Activated CD4-positive, alpha-beta T cell treated with anti-CD3 and anti-CD28 coated beads for 36 hours (primary cell): ENCODE measurements at places on chromosomes 1 and 21.

GRCh38 chr1:14375226-14375625, 223.3 kb upstream of the KAZN start:
- DNase-seq = no peak

DNA sequence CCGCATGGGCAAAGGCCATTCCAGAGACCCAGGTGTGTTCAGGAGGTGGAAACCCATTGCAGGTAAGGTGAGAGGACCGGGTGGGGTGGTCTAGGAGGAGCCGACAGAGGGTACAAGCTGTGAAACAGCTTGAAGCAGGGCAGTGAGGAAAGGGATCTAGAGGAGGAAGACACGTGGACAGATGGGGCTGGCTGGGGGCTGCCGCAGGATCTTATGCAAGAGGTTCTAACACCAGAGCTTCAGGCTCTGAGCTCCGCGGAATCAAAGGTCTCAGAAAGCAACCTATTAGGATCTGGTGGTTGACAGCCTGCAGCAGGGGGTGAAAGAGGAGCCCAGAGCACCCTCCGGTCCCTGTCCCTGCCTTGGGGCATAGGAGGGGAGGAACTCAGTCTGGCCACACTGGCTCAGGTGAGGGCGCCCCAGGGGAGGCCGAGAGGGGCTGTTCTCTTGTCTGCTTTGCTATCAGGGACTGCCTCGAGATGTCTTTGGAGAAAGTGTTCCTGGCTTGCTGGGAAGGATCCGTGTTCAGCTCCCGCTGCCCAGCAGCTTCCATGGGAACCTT, 1.9 kb downstream of the TFF1 start:
- no peak for DNase-seq

GRCh38 chr1:151292207-151293030, 10.3 kb downstream of the ZNF687 start:
- DNase-seq = no peak

DNA sequence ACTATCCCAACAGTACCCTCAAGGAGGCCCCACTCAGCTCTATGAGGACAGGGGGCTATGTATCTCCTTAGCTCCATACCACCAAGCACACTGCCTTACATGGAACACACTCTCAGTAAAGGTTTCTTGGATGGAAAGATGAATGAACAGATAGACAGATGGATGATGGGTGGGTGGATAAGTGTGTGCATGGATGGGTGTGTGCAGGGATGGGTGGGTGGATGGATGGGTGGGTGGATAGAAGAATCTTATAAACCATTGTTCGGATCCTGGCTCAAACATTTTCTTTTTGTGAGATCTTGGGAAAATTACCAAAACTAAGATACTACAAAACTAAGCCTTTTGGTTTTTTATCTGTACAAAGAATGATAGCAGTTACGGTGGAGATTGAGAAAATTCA, 111.0 kb upstream of the NFIA start:
- DNase-seq = no peak

DNA sequence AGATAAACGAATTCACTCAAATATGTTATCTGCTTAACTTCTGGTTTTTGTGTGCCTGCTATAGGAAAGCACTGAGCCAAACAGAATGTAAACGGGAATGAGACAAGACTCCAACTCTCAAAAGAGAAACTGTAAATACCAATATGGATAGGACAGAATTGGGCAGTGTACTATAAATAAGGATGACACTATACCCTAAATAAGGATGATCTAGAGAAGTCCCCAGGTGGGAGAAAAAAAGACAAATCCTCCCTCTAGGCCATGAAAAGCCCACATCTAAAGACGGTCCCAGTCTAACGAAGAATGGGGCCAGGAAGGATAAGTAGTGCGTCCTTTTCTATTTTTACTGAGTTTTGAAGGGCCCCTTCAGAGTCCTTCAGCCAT, 1.5 kb upstream of the GABPB2 start:
- no peak for DNase-seq

DNA sequence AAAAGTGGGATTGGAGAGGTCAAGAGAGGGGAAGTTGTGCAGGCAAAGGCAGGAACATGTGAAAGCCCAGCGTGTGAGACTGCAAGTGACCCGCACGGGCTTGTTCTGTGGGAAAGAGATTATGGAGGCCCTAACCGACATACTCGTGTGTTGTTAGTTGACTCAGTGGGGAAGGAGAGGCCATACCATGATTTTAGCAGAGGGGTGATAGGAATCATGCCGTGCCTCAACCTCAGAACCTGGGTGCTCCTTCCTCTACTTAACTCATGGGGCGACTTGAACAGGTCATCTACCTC, 19.3 kb downstream of the PGLYRP3 start:
- no peak for DNase-seq

DNA sequence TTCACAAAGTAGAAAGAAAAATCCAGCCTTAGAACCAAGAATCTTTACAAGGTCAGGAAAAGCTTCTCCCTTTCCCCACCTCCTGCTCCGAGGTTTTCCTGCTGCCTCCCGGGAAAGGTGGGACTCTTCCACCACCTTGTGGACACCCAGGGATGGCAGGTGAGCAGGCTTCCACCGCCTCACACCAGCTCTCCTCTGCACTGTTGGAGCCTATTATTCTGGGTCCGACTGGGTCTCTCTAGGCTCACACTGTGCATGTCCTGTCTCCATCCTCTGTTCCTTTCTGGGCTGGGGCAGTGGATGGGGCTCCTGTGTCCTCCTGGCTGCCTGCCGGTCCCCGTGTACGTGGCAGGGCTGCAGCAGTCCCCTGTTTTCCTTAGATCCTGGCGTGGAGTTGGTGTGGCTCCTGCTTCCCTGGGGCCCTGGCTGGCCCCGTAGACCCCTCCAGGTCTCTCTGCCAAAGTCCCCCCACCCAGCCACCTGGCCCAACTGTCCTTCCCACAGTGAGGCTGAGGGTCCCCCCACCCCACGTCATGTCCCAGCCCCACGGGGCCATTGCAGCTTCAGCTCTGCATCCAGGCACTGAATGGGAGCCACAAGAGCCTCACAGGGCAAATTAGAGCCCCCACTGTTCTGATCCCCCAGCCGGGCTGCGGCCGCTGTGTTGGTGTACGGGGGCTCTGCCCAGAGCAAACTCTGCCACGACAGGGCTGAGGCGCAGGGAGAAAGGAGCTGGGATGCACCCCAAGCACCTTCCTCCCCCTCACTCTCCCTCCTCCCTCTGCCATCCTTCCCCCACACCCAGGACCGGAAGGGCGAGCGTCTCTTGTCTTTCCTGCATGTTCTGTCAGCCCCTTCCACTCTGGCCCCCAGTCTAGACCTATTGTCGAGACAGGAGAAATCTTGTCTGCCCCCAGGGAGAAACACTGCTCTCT, 3.3 kb upstream of the SLC45A1 start:
- peak; percentile 73 for DNase-seq

GRCh38 chr1:185787238-185787637, 53.0 kb downstream of the HMCN1 start:
- no peak for DNase-seq

DNA sequence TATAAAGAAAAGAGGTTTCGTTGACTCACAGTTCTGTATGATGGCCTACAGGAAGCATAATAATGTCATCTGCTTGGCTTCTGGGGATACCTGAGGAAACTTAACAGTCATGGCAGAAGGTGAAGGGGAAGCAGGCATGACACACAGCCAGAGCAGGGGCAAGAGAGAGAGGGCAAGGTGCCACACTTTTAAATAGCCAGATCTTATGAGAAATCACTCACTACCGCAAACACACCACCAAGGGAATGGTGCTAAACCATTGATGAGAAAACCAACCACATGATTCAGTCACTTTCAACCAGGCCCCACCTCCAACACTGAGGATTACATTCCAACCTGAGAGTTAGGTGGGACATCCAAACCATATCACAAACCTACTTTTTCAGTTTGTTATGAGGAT, 245.9 kb upstream of the SGIP1 start:
- DNase-seq = peak; percentile 55

DNA sequence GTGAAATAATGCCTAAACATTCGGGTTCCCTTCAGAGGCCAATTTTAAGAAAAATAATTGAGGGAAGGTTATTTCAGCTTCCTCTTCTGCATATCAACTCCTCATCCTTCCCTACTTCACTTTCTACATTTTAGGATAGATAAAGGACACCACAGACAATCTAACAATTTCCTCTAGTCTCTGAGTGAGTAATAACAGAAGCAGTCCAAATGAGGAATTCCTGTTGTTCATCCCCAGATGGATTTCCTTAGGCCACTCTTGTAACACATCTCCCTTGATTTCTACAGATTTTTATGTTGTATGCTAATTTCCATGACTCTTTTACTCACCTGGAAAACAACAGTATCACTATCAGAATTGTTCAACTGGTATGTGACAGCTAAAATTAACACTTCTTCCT, 87.7 kb upstream of the LYPLAL1 start:
- DNase-seq = no peak

DNA sequence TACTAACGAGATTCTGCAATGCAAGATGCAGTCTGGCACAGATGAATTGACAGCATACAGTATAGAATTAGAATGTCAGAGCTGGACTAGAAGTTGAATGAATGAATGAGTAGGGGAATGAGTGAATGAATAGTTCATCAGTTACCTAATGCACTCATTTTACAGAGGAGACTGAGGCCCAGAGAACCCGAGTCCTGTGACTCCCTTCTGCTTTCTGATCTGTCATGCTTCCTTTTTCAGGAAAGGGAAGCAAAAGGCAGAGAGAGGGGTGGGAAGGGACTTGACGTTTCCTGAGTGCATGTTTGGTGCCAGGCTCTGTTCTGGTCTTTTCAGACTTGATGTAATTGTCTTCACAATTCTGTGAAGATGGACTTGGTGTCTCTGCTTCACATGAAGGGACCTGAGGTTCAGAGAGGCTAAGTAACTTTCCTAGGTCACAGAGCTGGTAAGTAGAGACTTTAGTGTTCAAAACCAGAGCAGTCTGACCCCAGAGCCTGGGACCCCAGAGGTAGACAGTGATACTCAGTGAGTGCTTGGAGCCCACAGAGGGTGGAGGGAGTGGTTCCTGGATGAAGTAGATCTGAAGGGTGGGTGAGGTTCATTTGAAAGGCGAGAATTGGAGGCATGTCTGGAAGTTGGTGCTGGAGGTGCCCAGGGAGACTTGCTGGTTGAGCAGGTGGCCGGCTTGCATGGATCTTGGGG, 8.0 kb upstream of the MEX3A start:
- DNase-seq = no peak

GRCh38 chr1:156475568-156476500, 24.7 kb downstream of the MEF2D start:
- no peak for DNase-seq

GRCh38 chr1:17826165-17826488, 71.0 kb downstream of the ACTL8 start:
- peak; percentile 58 for DNase-seq

DNA sequence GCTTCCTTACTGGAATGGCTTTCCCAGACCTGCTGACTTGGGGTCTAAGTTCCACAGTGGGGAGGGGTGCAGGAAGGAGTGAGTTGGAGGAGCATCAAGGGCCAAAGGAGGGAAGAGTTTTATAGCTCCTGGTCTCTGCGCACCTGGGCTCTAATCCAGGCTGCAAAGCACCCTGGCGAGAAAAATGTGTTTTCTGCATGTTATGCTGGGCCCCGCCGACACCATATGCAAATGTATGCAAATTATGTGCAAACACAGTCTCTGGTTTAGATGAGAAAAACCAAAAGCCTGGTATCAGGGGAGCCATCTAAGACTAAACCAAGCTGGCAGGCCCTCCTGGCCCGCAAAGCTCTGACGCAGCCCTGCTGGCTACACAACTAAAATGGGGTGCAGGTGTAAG, 95.0 kb downstream of the VWA5B1 start:
- DNase-seq = no peak

DNA sequence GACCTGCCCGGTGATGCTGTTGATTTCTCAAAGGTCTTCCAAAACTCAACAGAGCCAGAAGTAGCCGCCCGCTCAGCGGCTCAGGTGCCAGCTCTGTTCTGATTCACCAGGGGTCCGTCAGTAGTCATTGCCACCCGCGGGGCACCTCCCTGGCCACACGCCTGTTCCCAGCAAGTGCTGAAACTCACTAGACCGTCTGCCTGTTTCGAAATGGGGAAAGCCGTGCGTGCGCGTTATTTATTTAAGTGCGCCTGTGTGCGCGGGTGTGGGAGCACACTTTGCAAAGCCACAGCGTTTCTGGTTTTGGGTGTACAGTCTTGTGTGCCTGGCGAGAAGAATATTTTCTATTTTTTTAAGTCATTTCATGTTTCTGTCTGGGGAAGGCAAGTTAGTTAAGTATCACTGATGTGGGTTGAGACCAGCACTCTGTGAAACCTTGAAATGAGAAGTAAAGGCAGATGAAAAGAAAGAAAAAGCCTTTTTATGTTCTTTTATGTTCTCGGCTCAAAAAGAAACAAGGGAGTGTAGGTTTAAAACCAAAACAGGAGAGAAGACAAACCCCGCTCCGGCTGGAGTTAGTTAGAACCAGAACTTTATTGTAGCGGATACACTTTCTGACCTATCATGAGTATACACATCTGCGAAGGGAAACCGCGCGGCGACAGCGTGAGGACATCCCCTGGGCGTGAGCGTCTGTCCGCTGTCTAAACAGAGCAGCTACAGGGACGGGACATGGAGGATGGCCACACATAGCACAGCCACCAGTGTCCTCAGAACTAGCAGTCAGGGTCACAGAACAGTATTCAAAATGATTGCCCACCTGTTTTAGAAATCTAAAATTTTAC, 77.1 kb downstream of the PIK3CD start:
- DNase-seq = peak; percentile 88

GRCh38 chr21:45772180-45772579, 128.7 kb downstream of the PCBP3 start:
- no peak for DNase-seq

- no peak for DNase-seq
Observed at GRCh38 chr1:19213580-19213979, 3.5 kb upstream of the UBR4 start.

GRCh38 chr21:37686991-37687810, 229.1 kb downstream of the KCNJ6 start:
- no peak for DNase-seq

- DNase-seq = no peak
Observed at GRCh38 chr1:61093525-61094137, 11.3 kb downstream of the NFIA start.

GRCh38 chr1:30262158-30262557, 461.2 kb downstream of the MATN1 start:
- DNase-seq = no peak

GRCh38 chr1:159854693-159855192, 7.7 kb downstream of the VSIG8 start:
- peak; percentile 87 for DNase-seq

DNA sequence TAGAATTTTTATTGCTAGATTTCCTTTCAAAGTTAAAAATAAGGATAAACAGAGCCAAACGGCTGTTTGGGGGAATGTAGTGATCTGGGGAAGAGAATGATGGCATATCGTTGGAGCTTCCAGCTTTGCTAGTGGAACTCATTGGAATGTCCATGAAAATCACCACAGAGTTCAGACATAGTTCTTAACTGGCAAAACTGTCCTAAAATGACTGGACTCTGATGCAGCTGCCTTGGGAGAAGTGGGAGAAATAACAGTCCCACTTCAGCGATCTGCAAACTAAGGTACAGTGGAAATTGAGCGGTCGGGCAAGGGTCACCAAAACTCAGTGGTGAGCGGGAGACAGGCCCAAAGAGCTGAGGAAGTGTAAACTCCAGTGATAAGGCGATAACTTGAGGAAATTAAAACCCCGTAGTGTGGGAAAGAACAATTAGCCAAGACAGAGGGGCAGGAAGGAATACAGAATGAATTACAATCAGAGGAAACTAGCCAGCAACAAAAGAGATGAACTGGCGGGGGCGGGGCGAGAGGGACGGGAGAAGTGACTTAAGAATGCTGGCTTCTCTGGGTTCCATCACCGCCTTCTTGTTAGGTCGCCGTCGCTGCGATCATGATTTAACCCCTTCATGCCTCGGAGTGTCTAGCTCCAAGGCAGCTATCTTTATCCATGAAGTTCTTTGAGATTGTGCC, 89.8 kb upstream of the ARHGAP29 start:
- peak; percentile 28 for DNase-seq

GRCh38 chr21:18443085-18443484, 39.5 kb upstream of the TMPRSS15 start:
- DNase-seq = no peak
